ENCODE measurements at places on chromosomes 16 and 17.

- no peak for DNase-seq
Observed at GRCh38 chr17:53807286-53807685, 15.4 kb upstream of the KIF2B start.

- DNase-seq = no peak
Observed at GRCh38 chr17:63714550-63715277, 14.8 kb upstream of the LIMD2 start.

- no peak for DNase-seq
Observed at GRCh38 chr17:2487306-2487705, 24.4 kb downstream of the METTL16 start.

GRCh38 chr17:32318071-32318470 is 23.9 kb downstream of the C17orf75 start:
- no peak for DNase-seq

- no peak for DNase-seq
Observed at GRCh38 chr17:72646176-72646575, 446.3 kb downstream of the SLC39A11 start.

DNA sequence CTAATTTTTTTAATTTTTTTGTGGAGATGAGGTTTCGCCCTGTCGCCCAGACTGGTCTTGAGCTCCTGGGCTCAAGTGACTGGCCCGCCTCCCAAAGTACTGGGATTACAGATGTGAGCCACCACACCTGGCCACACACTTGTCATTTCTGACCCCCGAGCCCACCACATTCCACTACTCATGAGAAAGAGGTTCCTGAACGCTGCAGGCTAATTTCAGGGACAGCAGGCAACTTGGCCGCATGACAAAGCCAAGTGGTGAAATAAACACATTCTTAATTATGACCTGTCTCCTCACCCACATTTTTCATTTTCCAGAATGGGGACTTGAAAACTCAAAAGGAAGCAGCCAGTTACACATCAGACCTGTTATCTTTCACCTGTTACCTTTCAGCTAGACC is 114.5 kb downstream of the ABCC6 start:
- DNase-seq = no peak

GRCh38 chr17:79777120-79777893 is 641 bp upstream of the CBX2 start:
- peak; percentile 27 for DNase-seq

DNA sequence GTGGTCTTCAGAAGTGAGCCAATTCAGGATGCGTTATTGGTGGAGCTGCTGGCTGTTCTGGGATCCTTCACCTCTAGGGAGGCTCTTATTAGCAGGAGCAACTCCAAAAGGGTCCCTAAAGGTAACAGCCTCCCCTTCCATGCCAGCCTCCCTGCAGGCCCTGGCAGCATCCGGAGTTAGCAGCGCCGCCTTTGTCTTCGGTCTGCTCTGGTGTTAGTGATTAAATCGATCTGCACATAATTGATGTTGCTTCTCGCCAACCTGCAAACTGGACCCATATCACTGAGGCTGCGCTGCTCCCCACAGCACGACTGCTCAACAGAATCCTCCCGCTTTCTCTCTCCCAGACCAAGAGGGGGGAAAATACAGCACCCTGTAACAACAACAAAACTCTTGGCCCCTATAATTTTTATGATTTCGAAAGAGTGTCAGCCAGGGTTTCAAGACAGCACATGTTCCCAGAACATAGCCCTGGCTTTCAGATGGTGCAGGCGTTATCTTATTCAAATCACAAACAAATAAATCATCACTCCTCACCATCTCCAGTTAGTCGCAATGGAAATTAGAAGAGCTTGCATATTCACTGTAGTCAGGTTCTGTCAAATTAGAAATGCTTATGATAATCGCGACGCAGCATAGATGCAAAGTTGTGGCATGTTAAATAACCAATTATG is 76.0 kb downstream of the IRX3 start:
- no peak for DNase-seq

DNA sequence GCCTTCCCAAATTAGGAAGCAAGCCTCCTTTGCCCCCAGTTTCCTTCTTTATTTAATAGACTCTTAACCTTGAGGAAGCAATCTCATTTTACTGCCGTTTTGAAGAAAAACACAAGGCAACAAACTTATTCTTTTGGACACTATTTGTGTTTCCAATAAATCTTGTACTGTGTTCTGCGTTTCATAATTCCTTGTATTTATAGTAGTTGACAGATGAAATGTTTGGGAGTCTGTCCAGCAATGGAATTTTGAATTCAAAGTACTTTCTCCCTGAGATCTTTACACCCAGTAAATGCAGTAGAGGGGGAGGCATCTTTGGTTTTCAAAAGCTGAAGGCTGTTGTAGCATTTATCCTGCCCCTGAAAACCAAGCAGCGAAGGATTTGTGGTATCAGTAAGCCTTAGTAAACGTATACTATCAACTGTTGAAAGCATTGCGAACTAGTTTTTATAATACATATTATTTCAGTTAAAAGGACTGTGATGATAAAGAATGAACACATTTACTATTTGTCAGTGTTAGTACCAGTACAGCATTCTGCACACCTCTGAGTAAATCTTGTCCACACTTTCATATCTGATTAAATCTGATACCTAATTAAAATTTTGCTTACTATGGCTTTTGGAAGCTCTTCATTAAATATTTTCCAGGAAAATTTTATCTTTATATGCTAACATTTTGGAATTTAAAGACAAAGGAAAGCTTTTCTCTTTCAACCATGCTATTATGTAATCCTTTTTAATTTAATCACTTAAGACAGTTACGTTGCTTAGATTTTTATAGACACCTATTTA is 83.1 kb downstream of the TNRC6C start:
- DNase-seq = no peak

DNA sequence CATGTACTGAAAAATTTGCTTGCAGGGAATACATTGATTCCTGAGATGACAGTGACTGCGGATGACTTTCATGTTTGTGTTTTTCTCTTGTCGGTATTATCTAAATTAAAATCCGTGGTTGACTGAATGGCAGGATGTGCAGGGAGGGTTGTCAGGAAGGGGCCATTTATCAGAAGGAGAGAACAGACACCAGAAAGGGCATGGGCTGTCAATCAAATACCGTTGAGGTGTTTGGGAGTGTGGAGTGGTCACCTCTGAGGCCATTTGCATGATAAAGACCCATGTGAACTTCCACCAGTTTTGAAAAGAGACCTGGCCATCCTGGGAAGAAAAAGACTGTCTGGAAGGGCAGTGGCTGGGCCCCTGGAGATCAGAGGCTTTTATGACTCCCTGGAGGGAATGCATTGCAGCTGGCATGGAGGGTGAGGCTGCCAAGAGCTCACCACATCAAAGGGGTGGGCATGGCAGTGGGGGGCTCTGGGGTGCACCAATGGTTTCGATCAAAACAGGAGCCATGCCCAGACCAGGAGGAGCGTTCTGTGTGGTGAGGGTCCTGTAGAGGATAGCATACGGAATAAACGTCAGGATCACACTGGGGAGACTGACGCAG is 67.1 kb downstream of the CYLD start:
- DNase-seq = no peak

GRCh38 chr17:5769593-5770354 is 185.5 kb upstream of the NLRP1 start:
- no peak for DNase-seq

GRCh38 chr16:13923703-13924298 is 3.8 kb downstream of the ERCC4 start:
- DNase-seq = peak; percentile 32

- no peak for DNase-seq
Observed at GRCh38 chr17:42230225-42230624, 35.9 kb upstream of the GHDC start.

- no peak for DNase-seq
Observed at GRCh38 chr17:44297975-44298374, 10.4 kb upstream of the RUNDC3A start.

DNA sequence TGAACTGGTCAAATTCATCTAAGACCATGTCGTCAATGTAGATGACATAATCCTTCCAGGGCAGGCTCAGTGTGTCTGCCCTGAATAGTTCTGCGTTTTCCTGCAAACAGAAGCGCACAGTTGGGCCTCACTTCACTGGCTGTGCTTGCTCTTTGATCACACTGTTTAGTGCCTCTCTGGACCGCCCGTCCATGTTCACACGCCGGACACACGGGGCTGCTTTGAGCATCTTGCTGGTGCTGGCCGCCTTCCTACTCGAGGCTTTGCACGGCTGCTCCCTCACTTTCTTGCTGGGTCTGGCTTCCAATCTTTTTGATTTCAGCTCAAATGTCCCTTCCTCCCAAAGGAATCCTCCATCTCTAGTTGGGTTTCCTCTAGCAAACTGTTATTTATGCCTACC is 37.4 kb downstream of the DNAH17 start:
- DNase-seq = no peak

DNA sequence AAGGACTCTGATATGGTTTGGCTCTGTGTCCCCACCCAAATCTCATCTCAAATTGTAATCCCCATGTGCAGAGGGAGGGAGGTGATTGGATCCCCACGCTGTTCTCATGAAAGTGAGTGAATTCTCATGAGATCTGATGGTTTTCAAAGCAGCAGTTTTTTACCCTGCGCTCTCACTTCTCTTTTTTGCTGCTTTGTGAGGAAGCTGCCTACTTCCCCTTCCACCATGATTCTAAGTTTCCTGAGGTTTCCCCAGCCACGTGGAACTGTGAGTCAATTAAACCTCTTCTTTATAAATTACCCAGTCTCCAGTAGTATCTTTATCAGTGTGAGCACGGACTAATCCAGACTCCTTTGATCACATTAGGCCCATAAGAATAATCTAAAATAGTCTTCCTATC is 719.7 kb upstream of the CDH8 start:
- DNase-seq = no peak

DNA sequence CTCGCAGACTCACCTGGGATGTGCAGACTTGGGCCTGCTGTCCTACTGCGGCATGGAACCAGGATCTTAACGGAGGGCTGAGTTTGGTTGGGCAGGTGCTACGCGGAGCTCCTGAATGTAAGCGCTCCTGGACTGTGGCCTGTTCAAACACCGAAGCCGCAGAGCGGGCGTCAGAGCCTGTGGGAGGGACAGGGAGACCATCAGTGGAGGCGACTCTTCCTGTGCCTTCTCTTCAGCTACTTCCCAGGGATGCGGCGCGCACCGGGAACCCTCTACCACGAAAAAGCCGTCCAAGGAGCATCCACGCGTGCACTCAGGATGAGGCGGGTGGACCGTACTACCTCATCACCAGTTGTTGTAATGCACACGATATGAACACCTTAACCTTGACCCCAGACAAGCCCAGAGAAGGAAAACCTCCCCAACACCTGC is 2.0 kb downstream of the USP36 start:
- peak; percentile 89 for DNase-seq

DNA sequence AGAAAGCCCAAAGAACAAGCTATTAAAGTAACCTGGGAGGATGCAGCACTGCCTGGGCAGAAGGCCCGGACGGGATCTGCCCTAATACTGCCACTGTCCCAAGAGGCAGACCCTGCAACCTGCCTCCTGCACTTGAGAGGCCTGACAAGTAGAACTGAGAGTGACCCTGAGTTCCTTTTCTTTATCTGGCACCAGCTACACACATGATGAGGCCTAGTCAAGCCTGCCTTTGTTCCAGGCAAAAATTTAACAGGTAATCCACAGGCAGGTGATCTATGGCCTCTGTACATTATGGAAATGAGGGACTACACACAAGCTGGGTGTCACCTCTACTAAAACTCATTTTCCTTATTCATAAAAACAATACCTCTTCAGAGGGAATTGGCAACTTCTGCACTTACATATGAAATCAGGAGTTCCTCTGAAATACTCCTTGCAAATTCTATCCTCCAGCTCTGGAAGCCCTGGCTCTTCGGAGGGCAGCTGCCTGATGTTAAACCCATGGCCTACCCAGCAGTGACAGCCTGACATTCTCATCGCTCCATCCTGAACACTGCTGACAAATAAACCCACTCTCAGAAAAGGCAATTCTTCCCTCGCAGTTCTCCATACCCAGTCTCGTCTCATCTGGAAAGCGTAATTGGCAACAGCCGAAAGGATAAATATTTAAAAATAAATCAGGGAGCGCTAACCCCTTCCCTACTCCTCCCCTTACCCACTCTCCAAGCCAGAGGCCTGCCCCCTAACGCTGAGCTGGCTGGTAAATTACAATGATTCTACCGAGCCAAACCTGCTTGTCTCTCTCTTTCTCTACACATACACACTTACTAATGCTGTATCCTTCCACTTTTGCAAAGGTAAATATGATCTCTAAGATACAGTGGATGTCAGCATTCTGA is 2.5 kb upstream of the ZFHX3 start:
- peak; percentile 56 for DNase-seq

GRCh38 chr17:68318103-68318991 is 27.1 kb downstream of the ARSG start:
- no peak for DNase-seq

GRCh38 chr17:27667656-27668487 is 36.9 kb downstream of the LGALS9 start:
- DNase-seq = no peak

DNA sequence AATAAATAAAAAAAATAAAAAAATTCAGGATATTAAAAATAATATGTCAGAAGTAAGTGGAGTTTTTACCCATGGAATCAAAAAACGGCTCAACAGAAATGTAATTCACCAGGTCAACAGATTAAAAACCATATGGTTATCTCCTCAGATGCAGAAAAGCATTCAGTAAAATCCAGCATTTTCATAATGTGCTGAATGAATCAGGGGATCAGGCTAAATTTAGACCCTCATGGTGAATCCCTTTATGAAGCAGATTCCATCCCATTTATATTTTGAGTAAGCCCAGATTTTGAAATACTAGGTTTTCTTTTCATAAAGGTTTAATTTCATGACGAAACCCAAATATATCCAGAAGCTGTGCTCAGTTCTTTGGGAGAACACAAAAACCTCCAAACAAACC is 84.4 kb downstream of the OR1D5 start:
- no peak for DNase-seq

DNA sequence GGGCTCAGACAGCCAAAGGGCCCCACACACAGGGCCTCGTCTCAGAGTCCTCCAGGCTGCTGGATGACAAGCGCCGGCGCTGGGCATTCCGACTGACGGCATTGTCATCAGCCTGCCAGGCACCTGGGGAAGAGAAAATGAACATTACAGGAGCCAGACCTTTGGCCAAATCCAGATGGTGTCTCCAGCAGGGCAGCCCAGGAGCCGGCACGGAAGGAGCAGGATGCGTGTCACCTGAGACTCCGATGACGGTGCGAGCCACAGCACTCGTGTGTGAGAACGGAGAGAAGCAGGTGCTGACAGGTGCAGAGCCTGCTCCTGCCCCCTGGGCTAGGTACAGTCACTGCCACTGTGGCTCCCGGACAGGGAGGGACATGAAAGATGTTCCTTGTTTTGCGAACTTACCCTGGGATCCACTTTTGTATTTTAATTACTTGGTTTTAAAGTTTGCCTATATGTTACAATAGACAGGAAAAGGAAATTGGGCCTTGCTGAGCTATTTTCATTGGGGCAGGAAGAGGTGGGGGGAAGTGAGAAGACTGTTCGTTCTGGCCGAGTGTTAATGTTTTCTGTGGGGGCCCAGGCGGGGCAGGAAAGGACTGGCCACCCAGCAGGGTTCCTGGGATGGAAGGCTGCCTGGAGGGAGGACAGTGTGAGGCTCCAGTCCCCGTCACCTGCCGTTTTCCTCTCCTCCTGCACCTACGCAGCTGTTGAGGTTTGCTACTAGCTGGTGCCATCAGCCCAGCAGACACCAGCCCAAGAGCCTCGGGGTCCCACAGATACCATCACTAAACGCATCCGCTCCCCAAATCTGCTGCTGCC is 4.4 kb upstream of the FOXJ1 start:
- no peak for DNase-seq
